Stimulated activated CD8-positive, alpha-beta memory T cell treated with anti-CD3 and anti-CD28 coated beads, Interleukin-15, amount 100 ng/mL, for 4 hours (primary cell): ENCODE measurements at places on chromosomes 11 and 22.

DNA sequence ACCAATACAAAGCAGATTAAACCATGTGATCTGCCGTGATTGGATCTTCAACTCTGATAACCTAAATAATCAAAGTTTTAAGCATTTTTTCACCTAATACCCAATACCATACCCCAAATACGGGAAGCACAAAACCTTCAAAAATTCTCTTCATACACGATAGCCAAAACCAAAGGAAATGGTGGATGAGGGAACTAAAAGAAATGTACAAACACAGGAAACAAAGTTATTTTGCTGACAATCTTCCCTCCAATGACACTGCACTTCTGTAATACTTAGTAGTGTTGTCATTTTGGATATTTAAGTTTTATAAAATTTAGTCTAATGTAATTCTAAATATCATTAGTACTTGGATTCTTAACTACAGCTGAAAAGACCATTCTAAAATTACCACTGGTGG is 27.0 kb downstream of the CSTF3 start:
- no peak for DNase-seq

- no peak for DNase-seq
Observed at GRCh38 chr11:28842716-28843115, 734.5 kb downstream of the METTL15 start.

DNA sequence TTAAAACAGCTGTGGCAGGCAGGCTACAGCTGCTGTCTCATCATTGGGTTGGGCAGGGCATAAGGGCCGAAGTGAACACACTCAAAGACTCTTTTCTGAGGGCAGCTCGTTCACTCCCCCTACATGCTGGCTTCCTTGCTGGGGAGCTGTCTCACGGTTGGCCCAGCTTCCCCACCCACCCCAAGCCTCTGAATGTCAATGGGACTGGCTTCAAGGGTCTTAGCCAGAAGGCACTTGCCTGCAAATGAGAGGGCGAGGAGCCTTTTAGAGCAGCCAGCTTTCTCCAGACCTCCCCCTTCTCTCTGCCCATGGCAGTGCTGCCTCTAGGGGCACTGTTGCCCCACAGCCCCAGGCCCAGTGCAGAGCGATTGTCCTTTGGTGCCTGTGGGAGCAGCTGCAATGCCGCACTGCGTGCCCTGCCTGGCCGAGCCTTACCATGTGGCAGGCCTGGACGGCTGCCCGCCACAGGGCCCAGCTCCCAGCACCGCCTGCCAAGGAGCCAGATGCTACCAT is 94.7 kb upstream of the RASSF10 start:
- no peak for DNase-seq

- DNase-seq = no peak
Observed at GRCh38 chr11:14454861-14455632, 44.6 kb downstream of the COPB1 start.

GRCh38 chr11:55849037-55849436 is 10.5 kb downstream of the OR5D16 start:
- DNase-seq = no peak

DNA sequence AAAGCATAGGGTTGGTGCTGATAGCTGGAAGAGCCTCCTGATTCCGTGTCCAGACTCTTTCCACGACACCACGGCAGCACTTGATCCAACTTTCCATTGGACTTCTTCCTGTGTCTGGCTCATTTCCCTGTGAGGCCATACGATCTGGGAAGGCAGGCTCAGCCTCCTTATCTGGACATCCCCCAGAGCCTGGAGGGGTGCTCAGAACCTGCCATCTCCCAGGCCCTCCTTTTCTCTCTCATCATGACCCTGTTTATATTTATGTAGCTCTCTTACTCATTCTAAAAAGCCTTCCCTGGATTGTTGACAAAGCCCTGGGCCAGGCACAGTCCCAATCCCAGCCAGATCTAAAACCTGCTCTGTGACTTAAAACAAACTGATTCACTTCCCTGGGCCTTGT is 7.8 kb upstream of the BCL9L start:
- DNase-seq = no peak

GRCh38 chr11:73375830-73376159 is 404 bp upstream of the RELT start:
- DNase-seq = no peak

- no peak for DNase-seq
Observed at GRCh38 chr22:50153756-50154140, 16.8 kb upstream of the PANX2 start.

DNA sequence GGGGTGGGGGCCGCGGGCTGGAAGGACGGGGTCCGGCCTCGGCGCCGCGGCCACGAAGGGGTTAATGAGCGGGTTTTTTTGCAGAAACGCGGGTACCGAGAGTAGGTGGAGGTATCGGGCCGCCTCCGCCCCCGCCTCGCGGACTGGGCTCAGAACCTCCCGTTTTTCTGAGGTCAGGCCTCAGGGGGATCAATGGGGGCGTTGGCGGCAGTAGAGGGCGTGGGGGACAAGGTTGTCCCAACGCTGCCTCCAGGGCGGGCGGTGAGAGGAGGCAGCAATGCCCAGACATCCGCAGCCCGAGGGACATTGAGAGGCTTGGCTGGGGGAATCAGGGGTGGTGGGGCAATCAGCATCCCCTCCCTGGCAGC is 34.8 kb upstream of the PRODH start:
- DNase-seq = no peak

- DNase-seq = no peak
Observed at GRCh38 chr11:115885535-115886421, 381.6 kb upstream of the CADM1 start.

- DNase-seq = no peak
Observed at GRCh38 chr11:77249427-77249826, 52.1 kb downstream of the GDPD4 start.

GRCh38 chr22:49492308-49492707 is 335.4 kb downstream of the BRD1 start:
- DNase-seq = no peak

DNA sequence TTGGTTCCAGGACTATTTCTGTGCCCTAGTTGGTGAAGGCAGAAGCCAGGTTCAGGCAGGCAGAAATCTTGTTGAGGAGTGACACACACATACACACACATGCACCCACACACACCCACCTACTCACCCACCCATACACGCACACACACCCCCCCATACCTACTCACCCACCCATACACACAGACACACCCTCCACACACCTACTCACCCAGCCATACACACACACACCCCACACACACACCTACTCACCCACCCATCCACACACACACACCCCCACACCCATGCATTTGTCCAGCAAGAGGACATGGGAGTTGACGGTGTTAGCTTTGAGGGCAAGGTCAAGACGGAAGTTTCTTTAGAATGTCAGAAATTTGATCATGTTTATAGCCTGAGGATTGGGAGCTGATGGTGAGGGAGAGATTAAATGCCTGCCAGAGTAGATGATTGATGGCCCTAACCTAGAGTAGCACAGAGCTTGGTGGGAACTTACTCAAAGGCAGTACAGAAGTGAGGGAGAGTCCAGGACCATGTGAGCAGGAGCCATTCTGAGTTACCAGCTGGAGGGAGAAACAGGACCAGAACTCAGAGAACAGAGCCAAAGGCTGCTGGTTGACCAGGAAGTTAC is 68.9 kb downstream of the CYB5R2 start:
- no peak for DNase-seq

GRCh38 chr11:47035108-47035507 is 98.5 kb downstream of the CSTPP1 start:
- no peak for DNase-seq

DNA sequence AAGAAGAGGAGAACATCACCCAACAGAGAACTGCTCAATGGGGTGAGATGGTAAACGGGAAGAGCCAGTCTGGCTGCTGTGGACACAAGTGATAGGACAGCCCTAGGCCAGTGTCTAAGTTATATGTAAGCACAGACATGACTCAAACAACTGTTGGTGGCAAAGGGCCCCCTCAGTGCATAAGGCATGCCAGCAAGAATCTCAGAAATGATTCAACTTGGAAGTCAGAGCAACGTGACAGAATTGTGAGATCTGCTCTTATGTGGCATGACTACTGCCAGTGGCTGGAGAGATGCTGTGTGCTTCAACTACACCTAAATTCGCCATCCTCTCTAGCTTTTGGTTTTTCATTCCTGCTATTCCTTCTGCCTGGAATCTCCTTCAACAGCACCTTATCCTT is 7.4 kb downstream of the SLN start:
- no peak for DNase-seq

DNA sequence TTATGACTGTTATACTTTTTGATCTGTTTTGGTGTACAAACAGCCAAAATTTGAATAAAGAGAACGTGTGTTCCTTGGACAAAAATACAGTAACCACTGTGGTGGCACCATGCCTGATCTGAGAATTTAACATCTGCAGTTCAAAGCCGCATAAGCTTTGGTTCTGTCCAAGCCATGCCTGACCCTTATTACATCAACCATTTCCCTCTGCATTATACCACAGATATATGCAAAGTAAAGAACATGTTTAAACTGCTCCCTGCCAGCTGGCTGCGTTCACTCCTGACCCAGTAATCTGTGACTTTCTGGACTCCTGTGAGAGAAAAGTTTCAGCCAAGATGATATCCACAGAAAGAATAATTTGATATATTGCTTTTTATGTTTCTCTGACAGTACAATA is 890.5 kb upstream of the ANO3 start:
- no peak for DNase-seq

DNA sequence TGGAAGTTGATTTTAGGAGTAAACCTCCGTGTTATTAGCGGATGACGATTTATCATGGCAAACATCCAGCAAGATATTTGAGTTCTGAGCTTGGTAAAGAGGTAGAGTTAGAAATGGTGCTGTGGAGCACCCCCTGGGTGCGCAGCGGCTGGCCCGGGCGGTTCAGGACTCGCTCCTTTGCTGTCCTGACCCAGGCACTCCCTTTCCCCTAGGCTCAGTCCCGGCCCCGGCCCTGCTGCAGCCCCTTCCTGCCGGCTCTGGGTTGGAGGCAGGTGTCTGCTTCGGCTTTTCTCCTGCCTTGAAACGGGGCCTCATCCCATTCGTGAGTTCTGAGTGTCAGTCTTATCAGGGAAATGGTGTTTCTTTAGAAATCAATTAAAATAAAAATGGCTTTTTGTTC is 33.4 kb downstream of the AP2A2 start:
- DNase-seq = no peak

GRCh38 chr11:69251639-69252489 is 42.1 kb upstream of the MYEOV start:
- no peak for DNase-seq

DNA sequence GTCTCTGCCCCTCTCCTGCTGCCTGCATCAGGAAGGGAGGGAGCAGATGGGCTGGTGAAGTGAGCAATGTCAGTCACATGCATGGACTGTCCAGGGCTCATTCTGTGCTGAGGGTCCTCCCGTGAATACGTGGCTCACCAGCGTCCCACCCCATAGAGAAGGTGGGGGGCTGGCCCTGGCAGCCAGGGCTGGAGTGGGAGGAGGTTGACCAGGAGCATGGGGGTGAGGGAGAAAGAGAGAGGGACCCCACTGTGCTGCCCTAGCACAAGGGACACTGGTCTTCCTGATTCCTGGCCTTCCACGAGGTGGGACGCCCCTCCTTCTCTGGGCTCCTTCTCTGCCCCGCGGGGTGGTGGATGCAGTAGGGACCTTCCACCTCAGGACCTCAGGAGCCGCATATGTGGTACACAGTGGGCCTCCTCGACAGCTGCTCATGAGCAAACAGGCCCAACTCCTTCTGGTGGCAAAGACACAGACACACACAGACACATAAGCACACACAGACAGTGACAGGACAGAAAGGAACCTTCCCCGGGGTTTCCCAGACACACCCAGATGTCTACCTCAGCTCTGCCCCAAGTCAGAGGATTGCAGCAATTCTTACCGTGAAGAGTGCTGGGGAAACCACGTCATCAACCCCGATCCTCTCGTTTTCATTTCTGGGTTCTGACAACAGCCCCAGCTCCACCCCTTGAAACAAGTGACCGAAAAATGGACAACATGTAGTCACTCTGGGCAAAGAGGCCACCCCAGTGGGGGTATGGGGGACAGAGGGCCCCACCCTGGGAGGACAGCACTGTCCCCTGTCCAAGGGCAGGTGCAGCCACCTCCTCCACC is 3.6 kb upstream of the APOBEC3A start:
- peak; percentile 38 for DNase-seq

- no peak for DNase-seq
Observed at GRCh38 chr11:33866936-33867335, 24.9 kb downstream of the LMO2 start.

- DNase-seq = no peak
Observed at GRCh38 chr11:73320763-73321603, 12.9 kb downstream of the ARHGEF17 start.

GRCh38 chr11:65110354-65110861 is 1.3 kb upstream of the TM7SF2 start:
- DNase-seq = peak; percentile 76

GRCh38 chr11:111378861-111379601 is at the start of gene POU2AF1:
Gene POU2AF1, minus strand, starts transcription at chr11:111379275. Its CDS starts 98 bp downstream, at chr11:111379177.
- peak; percentile 74 for DNase-seq

- no peak for DNase-seq
Observed at GRCh38 chr11:19458231-19458630, 217.5 kb upstream of the E2F8 start.

GRCh38 chr22:48098243-48098920 is 1335.9 kb downstream of the TBC1D22A start:
- no peak for DNase-seq

- no peak for DNase-seq
Observed at GRCh38 chr11:13348305-13348704, 70.7 kb downstream of the BMAL1 start.

DNA sequence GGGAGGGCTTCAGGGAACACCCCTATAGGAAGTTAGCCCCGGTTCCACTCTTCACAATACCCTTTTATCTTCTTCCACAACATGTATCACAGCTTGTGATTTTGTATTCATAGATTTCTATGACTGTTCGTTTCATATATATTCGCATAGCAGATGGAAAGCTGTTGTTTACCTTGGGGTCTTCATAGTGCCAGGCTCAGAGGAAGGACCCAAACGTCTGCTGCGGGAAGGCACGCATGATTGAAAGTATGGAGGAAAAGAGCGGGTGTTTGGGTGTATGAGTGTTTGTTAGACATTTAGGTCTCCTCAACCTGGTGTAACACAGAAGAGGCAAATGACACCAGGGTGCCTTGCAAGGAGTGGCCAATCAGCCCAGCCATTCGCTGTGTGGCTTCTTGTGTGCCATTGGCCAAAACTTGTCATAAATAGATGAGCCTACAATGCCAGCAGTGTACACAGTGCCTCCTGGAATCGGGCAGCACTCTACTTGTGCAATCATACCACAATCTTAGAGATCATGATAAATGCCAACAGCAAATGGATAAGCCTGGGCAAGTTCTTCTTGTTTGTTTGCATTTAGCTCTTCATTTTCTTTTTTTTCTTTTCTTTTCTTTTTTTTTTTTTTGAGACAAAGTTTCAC is 10.9 kb upstream of the ADA2 start:
- no peak for DNase-seq

DNA sequence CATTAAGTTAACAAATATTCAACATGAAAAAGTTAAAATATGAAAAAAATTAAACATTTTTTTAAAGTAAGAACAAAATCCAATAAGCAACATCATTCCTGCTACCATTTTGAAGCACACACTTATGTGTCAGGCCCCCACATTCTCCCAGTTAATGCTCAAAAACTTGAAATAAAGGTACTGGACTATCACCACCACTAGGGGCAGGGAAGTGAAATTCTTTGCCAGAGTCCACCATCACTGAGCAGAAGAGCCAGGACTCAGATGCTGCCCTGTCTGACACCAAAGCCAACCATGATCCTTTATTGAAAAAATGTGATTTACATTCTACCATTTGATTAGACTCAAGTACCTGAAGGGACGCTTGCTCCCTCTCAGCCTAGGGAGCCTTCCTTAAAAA is 39.1 kb downstream of the PITPNB start:
- DNase-seq = no peak
